Uterus (tissue), 4 donors: ENCODE measurements at places on chromosomes 3 and 15. TPM values are rescaled to one million over a fixed set of nuclear protein-coding genes. Genes with fewer than 3 reads are reported as not detected.

The GPR15 gene
- total RNA-seq = not detected

The FRMD4B gene
- 87.0 TPM for total RNA-seq

The ZDHHC3 gene
- 29.7 TPM for total RNA-seq

The CEP63 gene
- total RNA-seq = 12.8 TPM

The IGSF10 gene
- total RNA-seq = 14.9 TPM

DNA sequence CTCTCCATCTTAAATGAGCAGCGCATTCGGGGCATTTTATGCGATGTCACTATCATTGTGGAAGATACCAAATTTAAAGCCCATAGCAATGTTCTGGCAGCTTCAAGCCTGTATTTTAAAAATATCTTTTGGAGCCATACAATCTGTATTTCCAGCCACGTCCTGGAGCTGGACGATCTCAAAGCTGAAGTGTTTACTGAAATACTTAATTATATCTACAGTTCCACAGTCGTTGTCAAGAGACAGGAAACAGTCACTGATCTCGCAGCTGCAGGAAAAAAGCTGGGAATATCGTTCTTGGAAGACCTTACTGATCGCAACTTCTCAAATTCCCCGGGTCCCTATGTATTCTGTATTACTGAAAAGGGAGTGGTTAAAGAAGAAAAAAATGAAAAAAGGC lies 44.4 kb upstream of the RASA2 start:
- peaks cover 7% of the 10 kb centered on the region for H3K4me1 ChIP-seq
- H3K36me3 ChIP-seq = no peaks in the 10 kb centered on the region
- H3K27ac ChIP-seq = peak overlapping the region; percentile 77
- no peak overlapping the region for H3K4me3 ChIP-seq
- no peaks in the 10 kb centered on the region for H3K27me3 ChIP-seq

DNA sequence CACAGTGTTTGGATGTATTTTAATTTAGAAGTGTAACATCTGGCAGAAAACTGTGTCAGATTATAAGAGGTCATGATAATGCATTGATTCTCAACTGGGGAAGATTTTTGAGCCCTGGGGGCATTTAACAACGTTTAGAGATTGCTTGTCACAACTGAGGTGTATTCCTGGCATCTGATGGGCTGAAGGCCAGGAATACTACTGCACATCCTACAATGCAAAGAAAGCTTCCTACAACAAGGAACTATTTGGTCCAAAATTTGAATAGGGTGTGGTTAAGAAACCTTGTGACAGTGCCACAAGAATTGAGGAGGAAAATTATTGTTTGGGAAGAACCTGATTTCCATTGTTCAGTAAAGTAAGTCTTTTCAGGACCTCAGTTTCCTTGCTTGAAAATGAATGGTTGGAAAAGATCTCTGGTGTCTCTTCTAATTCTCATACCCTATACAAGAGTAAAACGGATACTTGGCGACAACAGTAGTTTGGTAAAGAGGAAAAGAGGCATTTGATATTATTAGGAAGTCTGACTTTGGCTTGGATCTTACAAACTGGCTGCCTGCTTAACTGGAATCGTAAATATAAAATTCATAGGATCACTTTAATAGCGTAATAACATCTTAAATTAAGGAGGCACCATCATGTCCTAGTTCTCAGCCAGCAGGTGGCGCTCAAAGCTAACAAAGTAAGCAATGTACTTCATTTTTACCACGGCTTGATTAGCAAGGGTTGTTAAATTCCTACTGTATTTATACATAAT lies 4.3 kb downstream of the DAZL start:
- no peaks in the 10 kb centered on the region for H3K36me3 ChIP-seq
- DNase-seq = peak; percentile 81
- no peak overlapping the region for H3K27ac ChIP-seq
- no peaks in the 10 kb centered on the region for H3K4me1 ChIP-seq
- no peak overlapping the region for H3K4me3 ChIP-seq

DNA sequence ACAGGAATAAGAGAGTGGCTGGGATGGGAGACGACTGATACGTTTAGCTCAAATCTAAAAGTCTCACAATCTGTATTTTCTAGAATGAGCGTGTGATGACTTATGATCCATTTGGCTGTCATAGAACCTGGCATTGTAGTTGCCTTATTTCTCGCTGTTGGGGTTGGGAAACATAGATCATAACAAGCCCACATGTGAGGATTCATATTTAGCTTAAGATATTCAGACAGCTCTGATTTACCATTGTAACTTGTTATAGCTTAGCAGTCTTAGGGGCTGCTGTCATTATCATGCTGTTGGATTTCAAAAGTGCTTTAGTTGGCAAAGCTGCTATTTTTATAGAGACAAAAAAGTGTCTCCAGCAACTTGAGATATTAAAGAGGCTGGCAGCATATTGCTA lies 871.3 kb downstream of the ZPLD1 start:
- no peaks in the 10 kb centered on the region for H3K36me3 ChIP-seq
- no peaks in the 10 kb centered on the region for H3K4me1 ChIP-seq
- H3K4me3 ChIP-seq = no peak overlapping the region
- H3K27ac ChIP-seq = no peak overlapping the region

- H3K27ac ChIP-seq = no peak overlapping the region
- DNase-seq = peak; percentile 21
- no peak overlapping the region for H3K4me3 ChIP-seq
- no peaks in the 10 kb centered on the region for H3K4me1 ChIP-seq
- no peaks in the 10 kb centered on the region for H3K36me3 ChIP-seq
These were observed 372.3 kb upstream of the IL12A start for GRCh38 chr3:159616234-159616825.

- H3K4me1 ChIP-seq = no peaks in the 10 kb centered on the region
- no peak for DNase-seq
- H3K36me3 ChIP-seq = no peaks in the 10 kb centered on the region
- no peaks in the 10 kb centered on the region for H3K27me3 ChIP-seq
- H3K4me3 ChIP-seq = no peak overlapping the region
These were observed 86.9 kb downstream of the ATP10A start for GRCh38 chr15:25776071-25776746.

GRCh38 chr3:157832588-157832987 lies 273.6 kb downstream of the SHOX2 start:
- no peak overlapping the region for H3K4me3 ChIP-seq
- H3K36me3 ChIP-seq = no peaks in the 10 kb centered on the region
- no peak for DNase-seq
- H3K27ac ChIP-seq = no peak overlapping the region

GRCh38 chr3:189593581-189593980 lies 37.6 kb upstream of the TP63 start:
- no peaks in the 10 kb centered on the region for H3K36me3 ChIP-seq
- DNase-seq = no peak
- no peaks in the 10 kb centered on the region for H3K4me1 ChIP-seq
- no peaks in the 10 kb centered on the region for H3K27me3 ChIP-seq
- H3K4me3 ChIP-seq = no peak overlapping the region

GRCh38 chr15:63212050-63213004 lies 22.9 kb downstream of the RAB8B start:
- H3K4me1 ChIP-seq = no peaks in the 10 kb centered on the region
- DNase-seq = no peak
- H3K36me3 ChIP-seq = no peaks in the 10 kb centered on the region
- no peak overlapping the region for H3K4me3 ChIP-seq

- no peaks in the 10 kb centered on the region for H3K4me1 ChIP-seq
- H3K27ac ChIP-seq = no peak overlapping the region
- H3K36me3 ChIP-seq = no peaks in the 10 kb centered on the region
- no peak overlapping the region for H3K4me3 ChIP-seq
These were observed 27.8 kb downstream of the DPH3 start for GRCh38 chr3:16236856-16237393.
